NCI-H524 (cell line): ENCODE measurements at places on chromosomes 12 and 14.

DNA sequence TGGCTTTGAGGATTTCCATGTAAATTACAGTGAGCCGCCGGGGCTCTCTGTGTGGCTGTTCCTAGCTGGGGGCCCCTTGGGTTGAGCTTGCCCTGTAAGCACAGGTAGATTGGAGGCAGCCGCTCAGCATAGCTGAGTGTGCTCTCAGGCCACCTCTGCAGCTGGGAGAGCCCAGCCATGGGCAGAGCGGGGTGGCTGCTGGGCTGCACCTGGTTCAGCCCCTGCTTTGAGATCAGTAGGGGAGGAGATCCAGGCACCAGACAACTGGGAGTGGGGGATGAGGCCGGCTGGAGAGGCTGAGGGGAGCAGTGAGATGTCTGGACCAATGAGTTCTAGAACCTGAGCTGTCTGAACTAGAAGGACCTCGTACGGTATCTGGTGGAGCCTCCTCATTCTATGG is 44.8 kb downstream of the CACNA1C start:
- DNase-seq = no peak

DNA sequence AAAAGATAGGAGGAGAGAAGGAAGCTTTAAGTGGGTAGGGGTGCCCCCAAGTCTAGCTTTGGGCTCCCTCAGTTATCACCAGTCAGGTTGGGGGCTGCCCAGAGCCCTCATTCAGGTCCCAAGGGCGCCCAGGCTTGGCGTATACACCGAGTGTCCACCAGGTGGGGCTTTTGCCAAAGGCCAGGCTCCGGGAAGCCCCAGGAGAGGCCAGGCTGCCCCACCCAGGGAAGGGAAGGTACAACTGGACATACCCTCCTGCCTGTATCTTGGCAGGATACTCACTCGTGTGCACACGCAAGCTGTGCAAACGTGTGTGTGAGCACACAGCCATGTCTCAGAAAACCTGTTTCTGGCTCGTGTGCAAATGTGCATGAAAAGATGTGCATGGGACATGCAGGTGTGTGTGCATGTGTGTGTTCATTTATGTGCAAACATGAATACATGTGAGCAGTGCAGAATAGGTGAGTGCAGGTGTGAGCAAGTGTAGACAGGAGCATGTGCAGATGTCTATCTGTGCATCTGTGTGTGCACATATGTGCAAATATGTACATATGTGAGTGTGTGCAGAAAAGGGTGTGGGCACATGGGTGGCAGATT is 103.9 kb upstream of the MYL2 start:
- DNase-seq = peak; percentile 64

- no peak for DNase-seq
Measured at GRCh38 chr14:89836830-89837469, 117.6 kb downstream of the EFCAB11 start.

- DNase-seq = peak; percentile 37
Measured at GRCh38 chr12:53101931-53102781, 1.1 kb upstream of the SOAT2 start.

DNA sequence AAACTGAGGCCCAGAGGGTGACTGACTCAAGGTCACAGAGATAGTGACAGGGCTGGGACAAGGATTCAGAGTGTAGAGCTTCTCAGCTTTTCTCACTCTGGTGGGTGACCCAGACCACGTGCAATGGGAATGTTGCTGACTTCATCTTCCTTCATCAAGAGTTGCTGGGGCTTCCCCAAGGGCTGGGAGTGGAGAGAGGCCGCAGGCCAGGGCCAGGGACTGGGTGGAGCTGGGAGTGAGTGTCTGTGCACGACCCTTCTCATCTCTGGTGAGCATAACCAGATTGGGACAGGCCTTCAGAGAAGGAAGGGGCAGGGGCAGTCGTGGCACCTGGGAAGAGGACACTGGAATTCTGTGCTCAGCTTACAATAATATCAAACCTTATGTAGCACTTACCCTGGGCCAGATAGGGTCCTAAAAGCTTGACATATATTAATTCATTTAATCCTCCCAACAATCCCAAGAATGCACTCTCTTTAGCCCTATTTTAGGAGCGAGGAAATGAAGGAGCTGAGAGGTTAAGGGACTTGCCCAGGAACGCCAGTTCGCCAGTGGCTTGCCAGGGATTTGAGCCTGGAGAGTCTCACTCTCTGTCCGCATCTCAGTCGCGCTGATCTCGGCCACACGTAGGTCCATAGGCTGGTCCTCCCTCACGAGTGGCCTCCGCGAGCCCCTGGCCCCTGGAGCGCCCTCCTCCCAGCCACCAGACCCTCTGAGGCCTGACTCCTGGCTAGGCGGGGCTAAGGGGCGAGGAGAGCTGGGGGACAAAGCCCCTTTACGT is 15.8 kb downstream of the KRT18 start:
- no peak for DNase-seq

- DNase-seq = no peak
Measured at GRCh38 chr12:3976351-3976938, 103.2 kb upstream of the PARP11 start.

GRCh38 chr12:2058837-2059236 is 6.0 kb downstream of the CACNA1C start:
- no peak for DNase-seq

DNA sequence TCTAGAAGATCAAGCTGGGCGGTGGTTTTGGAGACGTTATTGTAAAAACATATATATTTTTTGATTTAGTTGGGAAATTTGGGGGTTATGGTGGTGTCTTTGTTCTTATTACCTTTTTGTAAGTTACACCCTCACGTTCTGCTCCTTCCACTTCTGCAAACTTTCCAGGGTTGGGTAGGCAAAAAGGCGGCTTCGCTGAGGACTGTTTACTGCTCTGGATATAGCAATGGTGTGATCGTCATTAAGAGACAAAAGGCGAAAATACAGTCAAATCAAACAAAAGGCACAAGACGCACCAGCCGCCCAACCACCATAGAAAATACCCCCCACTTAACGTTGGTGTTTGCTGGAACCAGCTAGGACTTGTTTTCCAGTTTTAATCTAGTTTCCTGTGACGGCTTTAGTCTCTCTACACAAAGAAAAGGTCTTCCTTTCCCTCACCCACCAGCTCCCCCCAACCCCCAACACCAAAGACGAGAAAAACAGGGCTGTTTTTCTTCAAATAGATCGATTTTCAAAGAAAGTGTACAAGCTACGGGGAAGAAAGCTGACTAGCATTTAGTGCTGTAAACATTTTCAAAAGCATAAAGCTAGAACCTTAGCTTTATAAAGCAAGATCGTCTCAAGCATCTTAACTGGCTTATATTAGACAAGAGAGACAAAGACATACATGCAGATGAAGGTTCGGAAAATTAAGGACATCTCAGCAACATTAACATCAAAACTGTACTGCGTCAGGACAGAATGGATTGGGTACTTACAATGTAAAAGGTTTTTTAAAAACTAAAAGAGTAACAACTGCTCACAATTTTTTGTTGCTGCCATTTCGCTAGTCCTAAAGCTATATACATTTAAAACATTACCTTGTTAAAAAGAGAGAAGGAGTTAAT is 2.0 kb upstream of the SETD1B start:
- peak; percentile 37 for DNase-seq

- DNase-seq = no peak
Measured at GRCh38 chr12:118430516-118430915, 54.2 kb downstream of the SUDS3 start.

GRCh38 chr14:95896498-95897135 is 20.0 kb downstream of the TUNAR start:
- no peak for DNase-seq

DNA sequence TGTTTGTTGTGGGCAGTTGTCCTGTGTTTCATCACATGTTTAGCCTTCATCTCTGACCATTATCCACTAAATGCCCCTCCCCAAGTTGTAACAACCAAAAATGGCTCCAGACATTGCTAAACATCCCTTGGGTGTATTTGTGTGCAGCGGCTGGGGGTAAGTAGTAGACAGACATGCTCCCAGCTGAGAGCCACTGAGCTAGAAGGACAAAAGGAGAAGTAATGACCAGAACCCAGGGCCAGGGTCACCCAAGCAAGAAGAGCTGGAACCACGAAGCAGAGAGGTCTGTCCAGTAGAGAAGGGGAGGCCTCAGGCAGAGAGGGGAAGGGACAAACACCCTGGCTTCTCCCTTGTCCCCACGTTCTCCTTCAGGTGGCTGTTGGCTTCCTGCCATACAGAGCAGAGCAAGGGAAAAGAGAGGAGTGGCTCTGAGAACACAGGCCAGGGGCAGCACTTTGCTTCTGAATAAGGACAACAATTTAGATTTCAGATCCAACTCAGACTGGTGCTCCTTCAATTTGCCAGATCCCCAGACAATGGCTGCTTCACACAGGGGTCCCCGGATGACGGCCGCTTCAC is 55.2 kb downstream of the NDUFA12 start:
- no peak for DNase-seq
